DMS 273 treated with DMSO at 0.1 percent for 48 hours (cell line): ENCODE measurements at places on chromosomes 7 and 10.

GRCh38 chr10:13317474-13317873 is 17.6 kb upstream of the PHYH start:
- DNase-seq, result no peak

GRCh38 chr7:27031289-27032172 is 64.3 kb downstream of the HOXA1 start:
- no peak for DNase-seq

DNA sequence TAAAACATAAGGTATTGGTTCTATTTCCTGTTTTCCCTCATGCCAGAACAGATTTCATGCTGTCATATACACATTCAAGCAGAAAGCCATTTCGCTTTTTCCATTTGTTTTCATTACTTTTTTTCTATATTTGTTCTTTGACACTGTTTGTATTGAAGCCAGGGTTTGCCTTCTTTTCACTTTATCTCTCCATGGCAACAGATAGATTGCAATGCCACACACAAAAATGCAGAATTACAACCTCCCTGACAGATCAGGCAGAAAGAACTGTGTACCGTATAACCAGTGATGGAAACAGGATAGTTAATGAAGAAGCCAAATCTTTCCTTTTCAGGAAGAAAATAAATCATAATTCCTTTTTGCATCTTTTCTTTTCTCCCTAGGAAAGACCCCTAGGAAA is 103.0 kb upstream of the PCGF5 start:
- DNase-seq, result no peak

DNA sequence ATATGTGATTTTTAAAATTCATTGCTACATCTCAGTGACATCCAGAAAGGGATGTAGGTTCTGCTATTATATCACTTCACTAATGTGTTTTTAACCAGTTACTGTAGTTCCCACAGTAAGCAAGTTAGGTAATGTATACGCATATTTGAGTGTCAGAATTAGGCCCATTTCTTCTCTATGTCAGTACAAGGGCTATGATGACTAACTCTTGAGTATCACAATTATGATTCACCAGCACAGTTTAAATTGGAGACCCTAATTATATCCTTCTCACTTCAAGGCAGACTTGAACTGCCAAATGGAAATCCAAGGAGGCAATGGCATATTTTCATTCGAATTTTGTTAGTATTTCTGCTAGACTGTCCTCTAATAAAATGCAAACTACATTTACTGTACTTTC is 23.6 kb downstream of the BZW2 start:
- DNase-seq, result no peak

DNA sequence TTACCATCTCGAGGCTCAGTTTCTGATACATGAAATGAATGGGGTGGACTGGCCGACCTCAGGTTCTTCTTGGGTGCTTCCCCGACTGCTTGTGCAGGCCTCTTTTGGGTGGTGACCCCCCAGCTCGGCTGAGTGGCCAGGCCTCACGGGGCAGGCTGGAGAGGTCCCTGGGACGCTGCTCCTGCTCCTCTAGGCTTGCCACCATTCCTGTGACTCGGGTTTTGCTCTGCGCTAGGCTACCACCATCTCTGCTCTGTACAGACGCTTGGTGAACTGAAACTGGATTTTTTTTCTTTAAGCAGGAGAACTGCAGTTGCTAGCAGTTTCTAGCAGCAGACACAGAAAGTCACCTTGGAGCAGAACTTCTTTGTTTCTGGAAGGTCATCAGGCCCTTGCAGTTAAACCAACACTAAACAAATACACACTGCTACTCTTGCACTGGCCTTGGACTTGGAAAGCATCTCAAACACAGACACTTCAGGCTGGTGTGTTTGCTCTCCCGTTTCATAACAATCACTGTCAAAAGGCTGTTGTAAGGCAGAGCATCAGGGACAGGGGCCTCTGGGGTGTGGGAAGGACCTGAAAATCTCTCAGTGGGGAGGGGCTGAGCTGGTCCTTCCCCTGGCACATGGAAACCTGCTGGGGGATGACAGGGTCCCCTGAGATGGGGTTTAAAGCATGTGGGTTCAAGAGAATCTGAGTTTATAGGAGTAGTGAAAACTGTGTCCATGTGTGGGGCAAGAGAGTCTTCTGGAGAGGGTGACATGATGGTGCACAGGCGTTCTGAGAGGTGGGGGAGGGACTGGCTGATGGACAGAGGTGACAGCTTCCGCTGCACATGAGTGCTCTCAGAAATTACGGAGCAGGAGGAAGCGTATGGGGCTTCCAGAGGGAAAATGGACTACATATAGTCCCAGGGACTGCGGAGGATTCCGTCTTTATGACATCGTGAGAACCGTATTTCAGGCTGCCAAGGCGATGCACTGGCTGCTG is 35.0 kb upstream of the GIMAP8 start:
- DNase-seq, result no peak

- DNase-seq, result no peak
These were observed 22.2 kb upstream of the SRGN start for GRCh38 chr10:69065406-69066361.

GRCh38 chr7:84697506-84697905 is 489.4 kb downstream of the SEMA3D start:
- DNase-seq, result no peak

DNA sequence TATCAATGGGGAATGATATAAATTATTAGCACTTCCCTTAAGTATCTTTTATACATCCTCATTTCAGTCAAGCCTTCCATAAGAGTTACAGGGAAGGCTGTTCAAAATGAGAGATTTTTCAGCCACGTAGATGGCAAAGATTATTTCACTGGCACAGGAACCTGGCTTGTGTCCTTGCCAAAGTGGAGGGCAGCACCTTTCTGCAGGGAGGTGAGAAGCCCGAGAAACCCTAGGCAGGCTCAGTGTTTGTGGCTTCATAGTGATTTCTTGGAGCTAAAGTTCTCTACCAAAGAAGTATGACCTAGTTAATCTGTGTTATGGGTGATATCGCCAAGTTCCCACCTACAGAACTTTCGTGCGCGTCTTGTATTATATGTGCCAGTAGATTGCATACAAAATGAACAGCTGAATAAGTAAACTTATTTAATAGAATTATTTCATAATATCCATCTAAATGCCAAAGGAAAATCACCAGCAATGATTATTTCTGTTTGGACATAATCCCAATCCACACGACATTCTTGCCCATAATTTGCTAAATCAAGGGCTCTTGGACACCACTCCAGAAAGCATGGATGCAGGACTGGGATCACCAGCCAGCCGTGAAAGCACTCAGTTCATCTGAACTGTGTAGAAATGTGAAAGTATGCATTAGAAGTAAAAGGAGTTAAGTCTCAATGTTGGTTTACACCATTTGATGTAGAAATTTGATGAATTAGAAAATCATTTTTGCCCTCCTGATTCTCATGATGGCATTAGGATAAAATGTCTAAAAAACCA is 150.4 kb upstream of the RNF32 start:
- DNase-seq, result no peak

- no peak for DNase-seq
These were observed 67.4 kb upstream of the ELN start for GRCh38 chr7:73960548-73960947.

DNA sequence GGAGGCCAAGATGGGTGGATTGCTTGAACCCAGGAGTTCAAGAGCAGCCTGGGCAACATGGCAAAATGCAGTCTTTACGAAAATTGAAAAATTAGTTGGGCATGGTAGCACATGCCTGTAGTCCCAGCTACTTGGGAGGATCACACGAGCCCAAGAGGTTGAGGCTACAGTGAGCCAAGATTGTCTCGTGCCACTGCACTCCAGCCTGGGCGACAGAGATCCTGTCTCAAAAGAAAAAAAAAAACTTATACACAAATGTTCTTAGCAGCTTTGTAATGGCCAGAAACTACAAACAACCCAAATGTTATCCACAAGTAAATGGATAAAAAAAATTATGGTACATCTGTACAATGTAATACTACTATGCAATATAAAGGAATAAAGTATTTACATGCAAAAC is 12.6 kb downstream of the NT5C2 start:
- no peak for DNase-seq

DNA sequence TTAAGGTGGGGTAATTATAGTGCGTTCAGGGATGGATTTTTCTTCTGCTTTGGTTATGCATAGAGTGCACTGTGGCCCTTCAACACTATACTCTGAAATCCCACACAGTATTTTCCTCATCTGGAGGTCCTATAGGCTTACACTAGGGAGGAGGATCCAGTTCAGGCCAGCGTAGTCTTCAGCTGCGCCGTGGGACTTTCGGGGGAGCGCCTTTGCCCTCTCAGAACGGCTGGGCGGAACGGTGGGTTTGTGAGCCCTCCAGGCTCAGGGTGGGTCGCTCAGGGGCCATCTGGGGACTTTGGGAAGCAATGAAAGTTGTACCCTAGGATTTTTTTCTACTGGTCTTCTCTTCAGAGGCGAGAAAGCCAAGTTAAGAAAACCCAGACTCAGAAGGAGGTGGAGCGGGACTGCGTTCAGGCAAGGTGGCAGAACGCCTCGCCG is 652 bp upstream of the VPS26A start:
- no peak for DNase-seq

- no peak for DNase-seq
These were observed 13.4 kb downstream of the LRRC18 start for GRCh38 chr10:48926255-48926654.

DNA sequence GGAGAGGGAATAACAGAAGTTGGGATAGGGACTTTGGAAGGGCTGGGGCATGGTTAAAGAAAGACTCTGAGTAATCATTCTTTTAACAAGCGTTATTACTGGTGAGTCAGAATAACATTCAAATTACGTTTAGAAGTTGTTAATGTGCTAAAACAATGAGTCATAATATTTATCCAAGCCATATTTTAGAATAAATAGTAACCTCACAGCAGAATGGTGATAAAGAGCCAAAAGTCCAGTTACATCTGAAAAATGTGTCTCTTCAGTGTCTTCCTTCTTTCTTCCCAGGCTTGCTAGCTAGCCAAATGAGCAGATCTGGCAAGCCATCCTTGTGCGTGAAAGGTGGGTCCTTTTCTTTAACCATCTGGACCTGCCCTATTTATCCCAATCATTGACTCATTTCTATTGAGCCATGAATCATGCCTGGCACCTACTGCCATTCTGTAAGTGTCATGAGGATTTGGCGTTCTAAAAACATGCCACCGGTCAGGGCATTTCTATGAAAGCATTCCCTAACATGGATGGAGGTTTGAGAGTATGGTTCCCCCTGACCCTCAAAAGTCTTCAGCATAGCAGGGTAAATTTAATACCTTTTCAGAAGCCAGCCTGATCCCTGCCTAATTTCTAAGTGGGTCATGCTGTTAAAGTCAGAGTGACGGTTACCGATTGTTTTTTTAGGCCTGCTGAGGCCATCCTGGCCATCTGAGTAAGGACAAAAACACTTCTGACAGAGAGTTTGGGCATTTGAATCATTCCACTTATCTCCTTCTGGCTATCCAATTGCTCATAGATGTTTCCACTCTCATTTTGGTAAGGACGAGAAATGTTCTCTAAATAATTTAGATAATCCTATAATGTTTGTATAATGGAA is 26.9 kb downstream of the MYPN start:
- peak; percentile 59 for DNase-seq

GRCh38 chr10:130191380-130191779 is 55.2 kb downstream of the GLRX3 start:
- no peak for DNase-seq

DNA sequence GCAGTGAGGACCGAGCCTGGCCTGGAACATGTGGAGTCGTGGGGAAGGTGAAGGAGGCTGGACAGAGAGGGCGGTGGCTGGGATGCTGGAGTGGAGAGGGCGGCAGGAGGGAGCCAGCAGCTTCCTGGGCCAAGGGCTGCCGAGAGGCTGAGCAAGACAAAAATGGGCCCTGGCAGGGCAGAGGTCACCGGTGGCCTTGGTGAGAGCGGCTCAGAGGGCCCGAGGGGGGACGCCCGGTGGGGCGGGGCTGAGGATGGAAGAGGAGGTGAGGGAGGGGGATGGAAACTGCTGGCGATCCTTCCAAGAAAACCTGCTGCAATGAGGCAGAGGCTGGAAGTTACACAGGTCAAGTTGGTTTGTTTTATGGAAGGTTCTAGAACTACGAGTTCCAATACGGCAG is 69.5 kb downstream of the ELFN1 start:
- no peak for DNase-seq

DNA sequence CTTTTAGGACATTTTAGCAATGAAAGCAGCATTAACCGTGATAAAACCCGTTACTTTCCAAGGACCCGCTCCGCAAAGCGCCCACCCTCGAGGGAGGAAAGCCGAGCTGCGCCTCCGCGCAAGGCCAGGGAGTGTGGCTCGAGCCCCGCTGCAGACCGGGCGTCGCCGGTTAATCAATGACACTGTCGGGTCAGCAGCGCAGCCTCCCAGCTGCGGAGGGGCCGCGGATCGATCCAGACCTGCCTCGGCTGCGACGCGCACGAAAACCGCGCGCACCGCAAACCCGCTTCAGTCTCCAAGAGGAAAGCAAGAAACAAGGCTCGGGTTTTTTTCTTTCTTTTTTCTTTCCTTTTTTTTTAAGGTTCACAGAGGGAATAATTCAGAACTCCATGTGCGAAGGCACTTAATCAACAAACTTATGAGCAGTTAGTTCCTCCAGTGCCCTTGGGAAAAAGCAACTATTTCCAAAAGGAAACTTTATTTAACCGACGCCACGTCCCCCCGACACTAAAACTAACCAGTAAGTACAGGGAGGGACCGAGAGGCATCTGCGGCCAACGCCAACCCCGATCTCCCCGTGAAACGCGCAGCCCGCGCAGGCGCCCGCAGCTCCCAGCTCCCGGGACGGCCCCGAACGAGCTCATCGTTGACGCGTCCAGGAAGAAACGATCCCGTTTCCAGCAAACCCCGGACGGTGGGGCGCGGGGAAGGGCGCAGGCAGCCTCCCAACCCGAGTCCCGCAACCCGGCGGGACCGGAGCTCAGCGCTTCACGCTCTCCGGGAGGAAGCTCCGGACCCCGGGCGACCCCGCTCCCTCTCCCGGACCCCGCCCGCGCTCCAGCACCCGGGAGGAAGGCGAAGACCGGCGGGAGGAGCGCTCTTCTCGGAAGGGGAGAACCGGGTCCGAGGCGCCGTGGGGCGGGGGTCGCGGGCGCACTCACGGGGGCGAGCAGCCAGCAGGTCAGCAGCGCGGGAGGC is 598 bp downstream of the VIPR2 start:
- no peak for DNase-seq

DNA sequence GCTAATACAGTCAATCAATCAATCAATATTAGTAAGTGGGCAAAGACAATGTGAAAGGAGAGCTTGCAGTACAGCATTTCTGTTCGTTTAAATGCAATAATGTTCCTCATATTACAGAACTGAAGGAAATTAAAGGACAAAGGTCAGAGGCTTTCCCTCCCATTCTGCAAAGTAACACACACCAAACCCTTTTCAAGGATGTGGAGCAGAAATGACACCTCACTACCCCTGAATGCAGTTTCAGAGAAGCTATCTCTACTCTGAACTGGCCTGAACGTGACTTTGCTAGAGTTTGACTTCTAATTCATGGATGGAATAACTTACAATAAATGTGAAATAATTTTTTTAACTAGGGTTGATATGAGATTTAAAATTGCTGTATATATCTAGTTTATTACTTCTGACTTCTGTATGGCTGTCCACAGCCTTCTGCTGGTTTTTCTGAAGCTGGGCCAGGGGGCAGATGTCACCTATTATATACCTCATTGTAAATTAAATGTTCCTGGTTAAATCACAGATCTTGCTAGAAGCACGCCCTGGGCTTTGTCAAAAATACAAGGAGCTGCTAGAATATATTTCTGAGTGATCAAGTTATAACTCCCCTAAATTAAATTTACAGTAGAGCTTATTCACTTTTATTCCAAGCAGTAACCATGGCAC is 156.9 kb upstream of the C7orf33 start:
- no peak for DNase-seq
